ENCODE measurements at places on chromosomes 12 and 14.

- no peak for DNase-seq
Observed at GRCh38 chr12:103813949-103814348, 27.1 kb downstream of the NT5DC3 start.

DNA sequence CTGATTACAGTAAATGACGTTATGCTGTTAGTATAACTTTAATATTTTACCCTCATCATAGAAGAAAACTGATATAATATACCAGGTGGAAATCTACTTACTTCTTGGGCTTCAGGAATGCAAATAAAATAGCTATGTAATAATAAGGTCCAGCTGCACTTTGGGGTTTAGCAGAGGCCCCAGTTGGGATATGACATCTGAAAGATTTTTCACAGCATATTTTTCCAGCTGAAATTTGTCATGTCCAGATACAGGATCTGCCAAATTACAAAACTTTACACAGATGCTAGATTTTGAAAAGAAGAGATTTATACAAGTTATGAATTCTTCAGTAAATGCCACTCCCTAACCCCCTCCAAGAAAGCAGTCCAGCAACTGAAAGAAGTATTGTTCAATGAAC is 29.2 kb upstream of the DCN start:
- no peak for DNase-seq

DNA sequence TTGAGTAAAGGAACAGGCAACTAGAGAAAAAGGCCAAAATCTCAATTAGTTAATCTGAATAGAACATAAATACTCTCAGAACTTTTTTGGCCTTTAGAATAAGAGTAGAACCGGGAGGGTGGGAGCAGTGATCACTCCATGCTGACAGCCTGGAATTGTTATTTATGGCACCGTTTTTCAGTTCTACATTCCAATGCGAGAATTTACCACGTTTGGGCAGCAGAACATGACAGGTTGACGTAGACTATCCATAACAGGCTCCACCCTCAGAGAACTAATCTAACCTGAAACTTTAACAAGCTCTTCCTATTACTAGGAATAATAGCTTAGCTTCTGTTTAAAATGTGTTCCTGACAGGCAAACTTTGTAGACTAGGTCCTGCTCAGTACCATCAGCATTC is 379.1 kb downstream of the SEC23A start:
- DNase-seq = no peak

DNA sequence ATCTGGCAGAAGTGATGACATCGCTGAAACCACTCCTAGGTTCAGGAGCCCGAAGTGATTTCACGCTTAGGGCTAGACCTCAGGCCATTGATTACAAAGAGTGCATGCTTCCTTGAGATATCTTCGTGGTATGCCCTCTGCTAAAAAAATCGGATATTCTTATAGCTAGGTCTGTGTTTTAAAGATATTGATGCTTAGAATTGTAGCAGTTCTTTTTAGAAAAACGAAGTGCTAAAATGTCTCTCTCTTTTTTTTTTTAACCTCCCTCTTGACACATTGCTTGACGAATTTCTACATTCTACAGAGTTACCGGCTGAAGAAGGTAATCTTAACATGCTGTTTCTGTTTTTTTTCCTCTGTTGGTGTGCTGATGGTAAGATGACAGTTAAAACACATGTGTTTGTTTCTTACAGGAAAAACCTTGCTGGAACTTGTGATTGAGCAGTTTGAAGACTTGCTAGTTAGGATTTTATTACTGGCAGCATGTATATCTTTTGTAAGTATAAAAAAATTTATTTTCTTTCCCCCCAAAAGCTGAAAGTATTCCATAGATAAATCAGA is 1.3 kb downstream of the ATP2A2 start:
- no peak for DNase-seq

DNA sequence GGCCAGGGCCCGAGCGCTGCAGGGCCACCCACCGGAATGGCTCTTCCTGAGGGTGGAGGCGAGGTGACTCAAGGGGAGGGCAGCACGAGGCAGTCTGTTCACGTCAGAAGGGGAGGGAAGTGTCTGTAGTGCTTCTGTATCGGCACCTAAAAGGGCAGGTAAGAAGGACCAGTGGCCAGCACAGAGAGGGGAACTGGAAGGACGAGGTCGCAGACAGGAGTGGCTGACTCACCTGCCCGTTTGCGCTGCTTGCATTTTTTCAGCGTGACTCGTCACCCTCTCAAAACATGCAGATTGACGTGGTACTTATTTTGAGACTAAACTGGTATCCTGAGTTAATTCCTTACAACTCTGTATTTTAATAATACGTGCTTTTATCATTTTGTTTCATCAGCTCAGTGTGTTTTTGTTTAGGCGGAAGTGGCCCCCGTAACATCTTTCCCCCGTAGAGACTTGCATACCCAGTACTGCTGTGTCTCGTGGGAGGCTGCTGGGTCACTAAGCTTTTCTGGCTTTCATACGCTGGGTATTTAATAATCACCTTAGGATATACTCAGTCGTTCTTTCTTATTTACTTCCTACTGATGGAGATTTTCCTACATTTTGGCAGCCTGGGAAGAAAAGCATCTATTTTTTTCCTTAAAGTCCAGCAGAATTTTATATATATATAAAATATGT is 26.4 kb downstream of the SFSWAP start:
- DNase-seq = no peak

Data from endothelial cell (in vitro differentiated cells).